ENCODE measurements at places on chromosomes 7 and 10. TPM values are rescaled to one million over a fixed set of nuclear protein-coding genes. Genes with fewer than 3 reads are reported as not detected.

The CALML5 gene
- not detected for total RNA-seq

GRCh38 chr10:64535131-64535867 is 1014.1 kb downstream of the REEP3 start:
- DNase-seq, result no peak

DNA sequence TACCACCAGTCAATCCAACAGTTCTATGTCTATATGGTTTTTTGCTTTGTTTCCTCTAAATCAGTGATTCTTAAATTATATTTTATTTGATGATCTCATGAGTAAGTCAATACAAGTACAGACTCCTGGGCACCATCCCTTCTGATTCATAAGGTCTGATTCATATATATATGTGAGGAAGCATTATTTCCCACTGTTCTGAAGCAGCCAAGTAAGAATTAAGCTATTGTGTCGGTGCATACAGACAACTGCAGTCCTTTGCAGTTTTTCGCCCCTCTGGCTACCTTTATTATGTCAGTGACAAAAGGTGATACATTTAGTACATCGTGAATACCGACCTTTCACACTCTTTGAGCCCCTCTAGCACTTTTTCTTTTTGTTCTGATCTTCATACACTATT is 1079.6 kb upstream of the C7orf33 start:
- DNase-seq, result no peak

The GIMAP7 gene
- 34.5 TPM for total RNA-seq

The UNCX gene
- not detected for total RNA-seq

DNA sequence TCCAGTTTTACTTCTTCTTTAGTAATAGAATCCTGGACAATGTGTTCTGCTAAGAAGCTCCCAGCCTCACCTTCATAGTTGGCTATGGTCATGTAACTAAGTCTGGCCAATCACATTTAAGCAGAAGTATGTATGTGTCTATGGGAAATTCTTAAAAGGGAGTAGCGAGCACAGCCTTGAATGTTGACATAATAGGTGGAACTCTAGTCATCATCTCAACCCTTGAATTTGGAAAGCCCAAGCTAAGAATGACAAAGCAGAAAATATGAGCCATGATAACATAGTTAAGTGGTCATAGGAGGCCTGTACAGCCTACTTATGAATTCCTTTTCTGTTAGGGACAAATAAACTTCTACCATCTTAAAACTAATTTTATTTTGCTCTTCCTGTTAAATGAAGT is 134.1 kb downstream of the MAGI2 start:
- DNase-seq, result no peak

DNA sequence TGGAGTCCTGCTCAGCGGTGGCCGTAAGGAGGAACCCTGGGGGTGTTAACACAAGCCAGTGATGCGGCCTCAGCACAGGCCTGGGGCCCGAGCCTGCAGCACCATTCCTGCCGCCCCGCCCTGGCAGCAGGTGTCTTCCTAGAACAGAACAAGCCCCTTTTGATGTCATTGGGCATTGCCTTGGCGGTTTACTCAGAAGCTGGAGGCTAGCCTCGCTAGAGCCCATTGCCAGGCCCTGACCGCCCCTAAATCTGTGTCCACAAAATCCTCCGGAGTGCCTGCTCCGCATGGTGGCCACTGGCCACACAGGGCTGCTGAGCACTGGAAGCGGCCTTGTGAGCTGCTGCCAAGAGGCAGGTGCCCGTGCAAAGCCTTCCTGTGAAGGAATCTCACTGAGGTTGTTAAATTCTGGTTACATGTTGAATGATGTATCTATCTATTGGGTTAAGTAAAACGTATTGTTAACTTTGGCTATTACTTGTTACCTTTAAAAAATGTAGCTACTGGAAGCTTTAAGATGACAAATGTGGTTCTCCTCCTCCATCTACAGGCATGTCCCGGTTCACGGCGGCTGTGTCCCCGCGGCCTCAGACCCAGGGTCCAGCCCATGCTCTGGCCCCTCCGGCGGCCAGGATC is 1.2 kb upstream of the INPP5A start:
- DNase-seq, result no peak

DNA sequence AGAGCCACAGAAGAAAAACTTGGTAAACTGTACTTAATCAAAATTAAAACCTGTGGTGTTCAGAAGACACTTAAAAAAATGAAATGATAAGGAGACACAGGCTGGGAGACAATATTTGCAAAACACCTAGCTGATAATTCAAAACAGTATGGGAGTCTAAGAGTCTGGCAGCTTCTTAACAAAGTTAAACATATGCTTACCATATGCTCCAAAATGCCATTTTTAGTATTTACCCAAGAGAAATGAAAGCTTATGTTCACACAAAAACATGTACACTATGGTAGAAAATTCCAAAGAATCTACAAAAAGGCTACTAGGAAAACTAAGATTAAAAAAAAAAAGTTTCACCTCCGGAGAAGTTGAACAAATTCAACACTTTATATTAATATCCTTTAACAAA is 48.6 kb downstream of the ITGB1 start:
- no peak for DNase-seq

The MEIG1 gene
- total RNA-seq, result 1.1 TPM

The ASZ1 gene
- total RNA-seq, result not detected

- DNase-seq, result peak; percentile 41
Measured at GRCh38 chr7:139855498-139856270, 26.6 kb downstream of the TBXAS1 start.

DNA sequence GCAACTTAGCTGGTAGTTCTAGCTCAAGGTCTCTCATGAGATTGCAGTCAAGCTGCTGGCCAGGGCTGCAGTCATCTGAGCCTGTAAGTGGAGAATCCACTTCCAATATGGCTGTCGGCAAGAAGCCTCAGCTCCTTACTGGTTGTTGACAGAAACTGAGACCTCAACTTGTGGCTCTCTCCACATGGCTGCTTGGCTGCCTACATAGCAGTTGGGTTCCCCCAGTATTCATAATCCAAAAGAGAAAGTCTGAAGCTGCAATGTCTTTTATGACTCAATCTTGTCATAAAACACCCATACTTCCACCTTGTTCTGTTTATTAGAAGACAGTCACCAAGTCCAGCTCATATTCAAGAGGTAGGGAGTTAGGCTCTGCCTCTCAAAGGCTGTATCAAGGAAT is 334.9 kb upstream of the KMT2E start:
- no peak for DNase-seq

DNA sequence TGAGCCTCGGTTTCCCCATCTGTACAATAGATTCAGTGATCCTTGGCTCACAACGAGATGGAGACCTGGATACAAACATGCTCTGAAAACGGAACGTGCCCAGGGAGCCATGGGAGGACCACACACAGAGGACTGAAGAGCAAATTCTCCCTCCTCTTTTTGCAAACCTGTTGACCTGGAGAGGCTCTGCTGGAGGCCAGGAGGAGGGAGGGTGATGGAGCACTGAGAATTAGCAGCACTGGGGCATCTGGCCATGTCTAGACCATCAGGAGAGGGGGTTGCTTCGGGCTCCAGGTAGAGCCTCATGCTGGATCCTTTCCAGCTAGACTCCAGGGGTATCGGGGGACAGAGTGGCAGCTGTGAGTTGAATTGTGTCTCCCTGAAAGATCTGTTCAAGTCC is 97.4 kb upstream of the GPR26 start:
- DNase-seq, result no peak

GRCh38 chr7:2204446-2204845 is 28.3 kb downstream of the MAD1L1 start:
- DNase-seq, result no peak

GRCh38 chr7:36064676-36065075 is 88.4 kb upstream of the EEPD1 start:
- DNase-seq, result no peak

The SPACDR gene
- 3.5 TPM for total RNA-seq

The C7orf57 gene
- total RNA-seq, result 0.33 TPM

The NCF1 gene
- 0.78 TPM for total RNA-seq

- DNase-seq, result no peak
Measured at GRCh38 chr10:46516660-46517416, 39.6 kb downstream of the GPRIN2 start.

The JCAD gene
- not detected for total RNA-seq

DNA sequence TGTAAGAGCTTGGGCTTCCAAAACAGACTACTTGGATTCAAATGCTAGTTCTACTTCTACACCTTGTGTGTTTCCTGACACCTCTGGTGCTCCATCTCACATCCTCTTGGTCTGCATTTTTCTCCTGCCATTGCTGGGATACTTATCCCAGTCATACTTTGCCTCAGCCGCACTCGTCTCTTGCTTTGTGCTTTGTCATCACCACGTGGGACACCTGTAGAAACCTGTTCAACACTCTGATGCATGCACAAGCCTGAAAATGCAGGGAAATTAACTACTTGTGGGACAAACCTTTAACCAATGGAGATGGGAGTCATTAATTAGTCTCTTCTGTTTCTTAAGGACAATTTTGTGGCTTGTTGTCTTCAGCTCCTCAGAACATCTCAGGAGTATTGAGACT is 94.2 kb upstream of the PHYHIPL start:
- no peak for DNase-seq

The STOX1 gene
- total RNA-seq, result 0.74 TPM

GRCh38 chr7:6290319-6290741 is 17.9 kb upstream of the CYTH3 start:
- DNase-seq, result no peak

The FOXP2 gene
- total RNA-seq, result not detected

GRCh38 chr7:31882187-31882586 is 188.0 kb downstream of the PDE1C start:
- no peak for DNase-seq

The SEM1 gene
- 46.4 TPM for total RNA-seq

- DNase-seq, result no peak
Measured at GRCh38 chr10:34709637-34710390, 105.3 kb downstream of the PARD3 start.

The CCSER2 gene
- total RNA-seq, result 61.2 TPM

DNA sequence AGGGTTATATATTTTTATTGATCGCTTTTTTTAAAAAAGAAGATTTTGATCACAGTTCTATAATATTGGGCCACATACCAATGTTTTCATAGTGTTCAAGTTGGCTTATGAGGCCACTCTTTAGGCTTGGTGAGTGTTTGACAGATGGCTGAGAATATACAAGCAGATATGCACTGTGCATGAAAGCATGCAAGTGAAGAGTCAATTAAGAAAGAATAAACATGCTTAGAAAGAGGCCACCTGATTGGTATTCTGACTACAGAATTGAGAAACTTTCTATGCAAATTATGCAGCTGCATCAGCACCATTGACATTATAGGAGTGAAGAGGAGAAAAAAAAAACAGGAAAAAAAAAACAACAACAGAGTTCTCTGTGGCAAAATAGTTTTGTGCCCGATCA is 39.9 kb downstream of the CABCOCO1 start:
- DNase-seq, result no peak

- DNase-seq, result no peak
Measured at GRCh38 chr7:79453266-79453557, 255 bp downstream of the MAGI2 start.

DNA sequence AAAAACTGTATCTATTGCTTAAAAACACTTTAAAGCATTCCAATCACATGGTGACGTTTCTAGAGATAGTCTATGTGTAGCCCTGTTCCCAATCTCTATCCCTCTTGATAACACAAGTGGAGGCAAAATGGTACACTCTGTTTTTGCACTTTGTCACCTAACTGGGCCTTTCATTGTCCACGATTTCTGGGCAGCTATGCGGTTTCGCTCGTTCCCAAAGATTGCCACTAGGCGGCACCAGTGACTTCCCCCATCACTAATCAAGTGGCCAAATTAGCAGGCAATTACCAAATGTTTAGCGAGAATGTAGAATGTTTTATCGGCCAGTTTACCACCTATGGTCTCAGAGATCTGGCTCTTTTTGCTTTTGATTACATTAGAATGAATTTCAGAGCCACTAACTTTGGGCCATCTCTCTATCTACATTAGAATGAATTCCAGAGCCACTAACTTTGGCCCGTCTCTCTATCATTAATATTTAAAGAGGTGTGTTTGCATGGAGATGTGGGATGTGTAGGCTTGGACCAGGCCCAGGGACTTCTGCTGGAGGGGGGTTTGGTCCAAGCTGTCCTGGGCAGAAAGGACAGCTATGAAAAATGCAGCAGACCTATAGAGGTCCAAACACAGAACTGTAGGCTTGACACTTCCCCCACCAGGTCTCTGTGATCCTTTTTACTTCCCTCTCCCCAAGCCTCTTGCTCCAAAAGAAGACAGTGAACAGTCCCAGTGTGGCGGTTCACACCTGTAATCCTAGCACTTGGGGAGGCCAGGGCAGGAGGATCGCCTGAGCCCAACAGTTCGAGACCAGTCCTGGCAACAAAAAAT is 90.1 kb downstream of the EPC1 start:
- peak; percentile 80 for DNase-seq

DNA sequence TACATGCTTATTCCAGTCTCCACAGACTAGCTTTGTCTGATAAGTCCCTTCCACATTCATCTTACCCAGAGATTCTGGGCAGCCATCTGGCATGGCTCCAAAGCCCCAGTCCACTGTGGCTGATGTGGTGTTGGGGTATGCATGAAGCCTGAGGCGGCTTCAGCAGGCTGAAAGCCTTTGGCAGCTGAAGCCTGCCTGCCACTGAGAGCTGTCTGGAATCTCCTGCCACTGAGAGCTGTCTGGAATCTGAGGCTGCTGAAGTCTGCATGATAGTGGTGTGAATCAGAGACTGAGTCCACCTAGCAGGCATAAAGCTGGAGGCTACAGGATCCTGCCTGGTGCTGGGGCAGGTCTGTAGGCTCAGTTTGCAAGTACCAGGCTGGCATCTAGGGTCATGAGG is 87.1 kb downstream of the DYNC1I1 start:
- DNase-seq, result no peak

The CAMK1D gene
- total RNA-seq, result 16.0 TPM

DNA sequence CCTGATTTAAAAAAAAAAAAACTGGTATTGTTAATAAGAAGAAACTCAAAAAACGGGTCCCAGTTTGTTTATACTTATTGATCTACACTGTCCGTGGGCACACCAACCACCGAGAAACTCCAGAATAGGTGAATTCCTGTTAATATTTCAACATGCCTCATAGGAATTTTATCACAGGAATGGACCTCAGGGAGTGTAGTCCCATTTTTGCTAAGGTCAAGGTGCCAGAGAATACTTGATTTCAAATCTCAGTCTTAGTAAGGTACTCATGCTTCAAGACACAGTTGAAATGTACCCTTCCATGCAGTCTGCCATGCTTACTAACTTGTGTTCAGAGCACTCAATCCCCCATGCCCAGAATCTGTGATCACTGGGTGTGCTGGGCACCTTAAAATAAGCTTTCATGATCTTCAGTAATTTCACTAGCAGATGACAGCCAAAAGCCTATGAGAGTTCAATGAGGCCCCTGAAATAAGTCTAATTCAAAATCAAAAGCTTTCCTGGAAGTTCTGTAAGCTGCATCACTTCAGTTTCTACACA is 385.7 kb downstream of the TNS3 start:
- no peak for DNase-seq

All from activated CD4-positive, alpha-beta T cell treated with anti-CD3 and anti-CD28 coated beads for 36 hours (primary cell).